Stimulated activated CD8-positive, alpha-beta memory T cell treated with anti-CD3 and anti-CD28 coated beads, Interleukin-7, amount 100 ng/mL, for 1 hour (primary cell): ENCODE measurements at places on chromosomes 5 and 9.

- no peak for DNase-seq
Observed at GRCh38 chr9:107707428-107707837, 217.9 kb upstream of the KLF4 start.

- DNase-seq: no peak
Observed at GRCh38 chr5:127930311-127930710, 153.3 kb upstream of the SLC12A2 start.

DNA sequence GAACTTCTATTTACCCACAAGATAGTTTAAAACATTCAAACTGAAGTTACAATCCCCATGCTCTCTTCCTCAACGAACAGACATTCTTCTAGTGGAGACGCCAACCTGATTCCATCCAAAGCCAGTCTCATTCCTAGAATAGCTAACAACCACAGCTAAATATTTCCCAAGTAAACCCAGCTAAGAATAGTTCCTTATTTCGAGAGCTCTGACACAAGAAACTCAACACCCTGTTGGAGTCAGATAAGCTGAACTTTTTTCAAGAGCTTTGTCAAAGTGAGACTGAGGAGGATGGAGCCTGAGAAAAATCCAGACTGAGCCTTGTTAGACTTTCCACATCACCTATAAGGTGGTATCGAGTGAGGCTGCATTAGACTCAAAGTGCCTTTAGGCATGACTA lies 56.7 kb upstream of the RPS23 start:
- no peak for DNase-seq

- no peak for DNase-seq
Observed at GRCh38 chr9:134709512-134710270, 68.1 kb downstream of the COL5A1 start.

DNA sequence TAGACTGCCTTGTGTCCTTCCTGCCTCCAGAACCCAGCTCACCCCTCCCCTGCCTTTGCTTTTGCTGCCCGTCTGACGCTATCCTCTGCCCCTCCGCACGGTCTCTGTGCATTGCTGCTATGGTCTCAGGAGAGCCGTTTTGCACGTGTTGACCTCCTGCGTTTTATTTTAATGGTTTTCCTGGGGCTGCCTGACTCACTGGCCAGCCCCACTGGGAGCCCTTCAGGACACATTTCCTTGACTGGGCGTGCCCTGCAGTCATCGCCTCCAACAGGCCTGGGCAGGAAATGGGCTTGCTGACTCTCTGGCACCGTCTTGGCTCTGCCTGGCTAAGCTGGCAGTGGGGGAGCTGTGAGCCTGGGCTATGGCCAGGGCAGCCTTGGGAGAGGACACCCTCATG lies 17.9 kb upstream of the ASS1 start:
- no peak for DNase-seq

GRCh38 chr5:31157720-31158119 lies 35.8 kb upstream of the CDH6 start:
- no peak for DNase-seq

DNA sequence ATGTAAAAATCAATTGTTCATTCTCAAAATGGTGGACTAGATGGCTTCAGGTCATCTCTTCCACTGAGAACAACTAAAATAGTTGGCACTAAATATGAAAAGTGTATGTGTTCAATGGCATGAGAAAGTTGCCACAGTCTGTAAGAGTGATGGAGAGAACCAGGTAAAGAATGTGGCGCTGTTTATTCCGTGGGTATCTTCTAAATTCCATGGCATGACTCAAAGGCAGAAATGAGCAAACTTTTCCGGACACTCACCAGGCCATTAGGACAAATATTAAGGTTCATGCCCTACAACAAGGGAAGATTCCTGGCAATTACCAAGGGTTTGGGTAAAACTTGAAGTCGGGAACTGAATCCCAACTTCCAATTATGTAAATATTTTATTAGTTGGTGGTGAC lies 825.4 kb upstream of the CDH6 start:
- no peak for DNase-seq

DNA sequence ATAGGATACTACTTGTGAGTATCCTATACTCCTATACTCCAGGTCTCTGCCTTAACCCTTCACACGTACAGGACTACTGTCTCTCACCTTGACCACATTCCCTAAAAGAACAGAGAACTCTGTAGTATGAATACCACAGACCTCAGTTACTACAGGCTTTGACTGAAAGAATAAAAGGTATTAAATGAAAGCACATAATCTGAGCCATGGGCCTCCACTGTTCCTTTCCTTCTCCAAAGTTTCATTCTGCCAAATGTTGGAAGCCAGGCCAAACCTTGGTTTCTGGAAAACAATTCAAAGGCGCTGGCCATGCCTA lies 191.5 kb downstream of the TSSK1B start:
- DNase-seq: no peak

GRCh38 chr9:136947955-136948510 lies 3.0 kb downstream of the C8G start:
- DNase-seq: no peak

GRCh38 chr5:42270771-42271170 lies 152.5 kb upstream of the GHR start:
- no peak for DNase-seq

GRCh38 chr5:111930449-111930848 lies 173.5 kb upstream of the NREP start:
- no peak for DNase-seq

DNA sequence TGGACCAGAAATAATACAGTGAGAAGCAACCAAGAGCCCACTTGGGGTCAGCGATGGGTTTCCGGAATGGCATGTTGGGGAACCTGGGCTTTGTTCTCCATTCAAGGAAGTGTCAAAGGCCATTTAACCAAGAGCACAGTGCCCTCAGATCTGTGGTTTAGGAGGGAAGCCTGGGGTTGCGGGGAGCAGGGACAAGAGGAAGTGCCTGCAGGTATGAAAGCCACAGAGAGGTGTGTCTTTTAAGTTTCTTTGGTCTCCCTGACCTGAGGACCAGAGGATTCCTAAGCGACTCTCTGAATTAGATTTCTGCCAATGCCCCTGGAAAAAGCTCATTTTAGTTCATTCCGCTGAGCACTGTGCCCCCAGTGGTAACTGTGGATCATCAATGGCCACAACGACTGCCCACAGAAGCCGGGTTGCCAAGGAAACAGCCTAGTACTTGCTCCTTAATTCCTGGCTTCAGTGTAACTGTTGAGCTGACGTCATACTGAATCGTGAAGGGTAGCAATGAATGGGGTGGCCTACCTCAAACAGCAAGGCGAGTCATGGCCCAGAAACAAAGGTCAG lies 107.3 kb upstream of the SPIN1 start:
- DNase-seq: no peak

DNA sequence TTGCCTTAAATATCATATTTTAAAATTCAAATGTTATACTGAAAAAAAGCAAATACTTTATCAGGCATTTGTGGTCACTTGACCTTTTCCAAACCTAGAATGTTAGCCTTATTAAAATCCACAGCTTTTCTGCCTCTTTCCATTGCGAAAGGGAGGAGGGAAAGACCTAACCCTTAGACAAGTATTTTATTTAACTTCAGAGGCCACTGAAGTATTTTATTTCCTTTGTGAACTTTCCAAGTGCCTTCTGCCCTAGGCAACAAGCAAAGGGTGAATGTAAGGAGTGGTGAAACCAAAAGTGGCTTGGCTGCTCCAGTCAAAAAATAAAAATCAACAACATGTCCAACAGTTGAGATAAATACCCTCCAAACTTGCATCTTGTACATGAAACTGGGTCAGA lies 376.1 kb downstream of the EFNA5 start:
- no peak for DNase-seq

DNA sequence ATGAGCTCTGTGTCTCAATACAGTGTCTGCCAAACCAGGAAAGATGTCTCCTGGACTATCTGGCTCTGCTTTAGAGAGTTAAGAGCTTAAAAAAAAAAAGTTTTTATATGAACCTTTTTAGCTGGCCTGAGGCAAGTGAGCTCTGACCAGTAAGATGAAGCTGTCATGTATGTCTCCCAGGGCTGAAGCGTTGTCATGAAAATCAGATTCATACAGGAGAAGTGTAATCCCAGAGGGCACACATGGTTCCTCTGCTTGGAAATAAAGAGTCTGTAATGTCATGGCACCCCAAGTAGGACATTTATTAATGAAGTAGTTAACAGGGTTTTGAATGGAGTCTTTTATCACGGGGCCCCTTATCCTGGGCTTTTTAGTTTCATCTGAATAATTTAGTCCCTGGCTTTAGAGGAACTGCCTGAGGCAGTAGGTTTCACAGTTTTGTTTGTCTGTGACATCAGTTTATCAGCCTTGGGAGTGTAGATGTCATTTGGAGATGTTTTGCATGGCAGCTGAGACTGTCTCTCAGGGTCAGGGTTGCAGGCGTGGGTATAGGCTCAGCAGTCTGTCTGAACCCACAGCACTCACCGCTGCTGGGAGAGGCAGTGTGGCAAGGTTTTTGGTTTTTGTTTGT lies 223.3 kb downstream of the DIRAS2 start:
- no peak for DNase-seq

GRCh38 chr5:93219641-93220145 lies 361.3 kb downstream of the NR2F1-AS1 start:
- DNase-seq: no peak

DNA sequence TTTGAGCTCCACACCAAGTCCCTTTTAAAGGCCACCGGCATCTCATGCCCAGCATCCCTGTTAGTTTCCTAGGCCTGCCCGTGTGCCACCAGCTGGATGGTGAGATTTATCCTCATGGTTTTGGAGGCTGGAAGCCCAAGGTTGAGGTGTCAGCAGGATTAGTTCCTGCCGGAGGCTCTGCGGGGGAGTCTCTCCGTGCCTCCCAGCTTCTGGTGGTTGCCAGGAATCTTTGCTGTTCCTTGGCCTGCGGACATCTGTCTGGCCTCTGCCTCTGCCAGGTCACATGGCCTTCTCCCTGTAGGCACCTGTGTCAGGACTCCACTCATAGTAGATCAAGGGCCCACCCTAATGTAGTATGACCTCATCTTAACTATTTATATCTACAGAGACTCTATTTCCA lies 45.4 kb downstream of the JADE2 start:
- DNase-seq: no peak

DNA sequence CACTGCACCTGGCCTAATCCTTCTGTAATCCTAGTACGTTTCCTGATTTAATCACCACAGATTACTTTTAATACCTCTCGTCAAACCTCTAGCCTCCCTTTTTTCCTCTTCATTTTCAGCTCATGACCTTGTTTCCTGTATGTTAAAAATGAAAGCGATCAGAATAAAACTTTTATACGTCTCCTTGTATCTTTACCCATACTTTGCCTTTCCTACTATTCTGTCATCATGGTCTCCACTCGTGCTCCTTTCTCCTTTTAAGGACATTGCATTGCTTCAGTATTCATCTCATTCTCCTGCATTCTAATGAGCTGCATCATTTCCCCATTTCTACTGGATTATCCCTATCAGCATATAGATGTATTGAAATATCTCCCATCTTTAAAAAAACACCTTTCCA lies 8.5 kb downstream of the CDC42SE2 start:
- DNase-seq: no peak

DNA sequence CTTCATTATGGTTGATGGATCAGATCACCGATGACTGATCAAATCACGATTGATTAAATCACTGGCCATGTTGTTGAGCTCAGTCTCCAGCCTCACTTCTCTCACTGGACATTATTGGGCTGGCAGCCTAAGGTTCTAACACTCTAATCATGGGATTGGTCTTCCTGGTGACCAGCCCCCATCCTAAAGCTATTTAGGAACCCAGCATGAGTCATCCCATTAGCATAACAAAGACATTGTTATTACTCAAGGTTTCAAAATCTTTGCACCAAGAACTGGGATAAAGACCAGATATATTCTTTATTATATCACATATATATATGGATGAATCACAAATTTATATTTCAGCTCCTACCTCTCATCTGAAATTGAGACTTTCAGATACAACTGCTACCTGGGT lies 272.1 kb upstream of the IL12B start:
- DNase-seq: no peak

DNA sequence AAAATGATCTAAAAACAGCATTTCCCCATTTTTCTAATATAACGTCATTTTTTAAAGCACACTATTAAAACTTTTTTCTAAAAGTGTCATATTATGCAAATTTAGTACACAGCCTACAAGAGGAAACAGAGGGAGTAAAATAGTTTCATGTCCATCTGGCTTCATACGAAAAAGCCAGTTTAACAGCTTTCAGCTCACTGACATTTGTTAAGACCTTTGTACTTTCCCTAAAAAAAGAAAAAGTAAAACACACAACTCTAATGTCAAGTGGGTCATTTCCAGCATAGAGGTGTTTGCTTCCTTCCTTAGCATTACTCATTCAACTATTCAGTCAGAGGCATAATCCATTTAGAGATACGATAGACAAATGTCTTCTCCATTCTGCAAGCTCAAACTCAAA lies 49.4 kb downstream of the ABHD17B start:
- DNase-seq: no peak

DNA sequence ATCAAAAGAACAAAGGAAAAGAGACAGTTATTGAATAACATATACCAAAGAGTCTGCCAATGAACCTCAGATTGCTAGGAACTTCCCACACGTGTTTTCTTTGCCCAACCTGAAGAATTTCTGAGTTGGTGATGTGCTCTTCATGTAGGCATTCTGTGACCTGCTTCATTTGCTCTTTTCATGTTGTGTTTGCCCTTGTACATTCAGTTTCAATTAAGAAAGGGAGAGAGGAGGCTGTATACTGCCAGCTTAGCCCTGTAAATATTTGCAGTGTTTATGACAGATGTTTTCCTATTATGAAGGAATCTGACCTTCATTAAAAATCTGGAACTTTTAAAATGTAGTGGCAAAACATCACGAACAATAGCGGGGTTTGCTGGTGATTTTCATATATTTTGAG lies 168.5 kb downstream of the GAS1 start:
- no peak for DNase-seq

DNA sequence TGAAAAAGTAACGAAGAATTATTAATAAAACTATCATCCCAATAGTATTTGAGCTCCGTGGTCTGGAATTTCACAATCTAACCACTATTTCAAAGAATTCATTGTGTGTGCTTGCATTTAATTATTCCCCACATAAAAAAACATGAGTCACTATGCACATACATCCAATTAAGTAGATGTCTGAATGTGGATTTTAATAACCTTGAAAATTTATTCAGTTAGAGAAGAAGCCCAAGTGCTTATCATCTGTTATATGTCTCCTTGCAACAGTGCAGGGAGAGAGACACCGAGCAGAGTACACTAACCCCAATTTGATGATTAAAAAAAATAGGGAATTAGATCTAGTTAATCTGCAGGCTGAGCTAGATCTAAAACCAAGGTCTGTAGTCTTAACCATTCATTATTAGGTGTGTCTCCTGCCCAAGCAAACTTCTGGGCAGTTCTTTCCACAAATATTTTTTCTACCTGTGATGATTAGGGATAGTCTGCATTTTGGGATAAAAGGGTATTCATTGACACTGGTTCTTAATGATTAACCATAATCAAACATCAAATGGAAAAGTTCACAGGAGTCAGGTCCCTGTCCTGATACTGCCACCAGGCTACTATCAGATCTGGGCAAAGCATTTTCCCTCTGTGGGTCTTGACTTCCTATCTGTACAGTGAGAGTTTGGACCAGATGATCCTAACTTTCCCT lies 164.2 kb downstream of the GRIA1 start:
- no peak for DNase-seq
